ENCODE measurements at places on chromosomes 4 and X.

DNA sequence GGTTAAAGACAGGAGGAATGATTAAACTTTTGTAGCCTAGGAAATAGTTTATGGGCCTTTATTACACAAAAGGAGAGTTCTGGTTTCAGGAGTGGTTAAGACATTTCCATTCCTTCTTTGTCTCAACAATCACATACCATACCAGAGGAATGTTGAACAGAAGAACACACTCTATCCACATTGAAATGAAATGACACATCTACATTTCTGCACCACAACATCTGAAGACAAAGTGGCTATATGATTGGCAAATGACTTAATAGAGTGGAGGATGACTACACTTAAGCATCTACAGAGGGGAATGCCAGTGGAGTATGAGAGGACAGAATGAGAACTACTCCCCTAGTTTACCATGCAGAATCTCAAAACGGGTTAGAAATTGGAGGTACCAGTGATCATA, 8.0 kb downstream of the CYP2U1 start:
- no peak for DNase-seq

GRCh38 chrX:19673375-19674040, 158.2 kb upstream of the MAP3K15 start:
- DNase-seq = no peak

DNA sequence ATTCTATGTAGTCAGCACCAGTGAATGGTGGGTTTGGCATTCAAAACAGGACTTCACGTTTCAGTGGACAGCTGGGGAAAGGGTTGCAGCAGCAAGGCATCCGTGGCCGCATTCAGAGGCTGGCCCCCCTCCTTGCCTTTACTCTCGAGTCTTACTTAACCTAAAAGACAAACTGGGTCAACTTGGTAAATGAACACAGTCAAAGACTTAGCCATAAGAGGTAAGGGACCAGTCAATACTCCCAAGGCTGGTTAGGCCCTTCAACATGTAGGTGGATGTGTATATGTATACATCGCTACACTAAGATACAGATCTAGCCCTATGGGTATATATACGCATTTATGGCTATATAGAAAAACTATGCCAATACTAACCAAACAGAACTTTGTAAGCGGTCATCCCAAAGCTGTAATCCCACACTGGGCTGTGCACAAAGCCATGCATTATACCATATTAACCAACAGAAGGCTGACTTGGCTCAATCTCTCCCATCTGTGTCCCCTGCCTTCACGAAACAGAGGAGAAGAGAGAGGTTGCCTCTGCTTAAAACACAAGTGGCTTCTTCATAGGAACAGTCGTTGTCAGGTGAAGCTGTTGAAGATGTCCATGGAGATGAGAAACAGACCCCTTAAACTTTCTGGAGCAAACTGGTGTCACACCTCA, 61.9 kb downstream of the TSC22D3 start:
- DNase-seq = peak; percentile 7

GRCh38 chr4:35644591-35644990, 599.7 kb downstream of the ARAP2 start:
- DNase-seq = no peak

DNA sequence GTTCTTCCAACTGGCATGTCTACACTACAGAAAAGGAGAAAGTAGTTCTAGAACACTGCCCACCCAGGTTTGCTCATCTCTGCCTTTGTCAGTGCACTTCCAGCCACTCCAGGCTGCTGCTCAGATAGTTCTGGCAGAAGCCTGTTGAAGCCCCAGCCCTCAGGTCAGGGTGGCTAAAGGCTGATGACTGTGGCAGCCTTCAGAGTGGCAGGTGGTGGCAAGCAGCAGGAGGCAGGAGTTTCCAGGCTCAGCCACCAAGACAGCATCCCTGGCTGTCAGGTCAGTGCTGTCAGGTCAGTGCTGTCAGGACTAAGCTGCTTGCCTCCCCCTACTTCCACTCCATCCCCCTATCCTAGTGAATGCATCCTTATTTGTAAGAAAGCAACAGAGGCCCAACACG, 100.4 kb downstream of the MAMLD1 start:
- DNase-seq = no peak

DNA sequence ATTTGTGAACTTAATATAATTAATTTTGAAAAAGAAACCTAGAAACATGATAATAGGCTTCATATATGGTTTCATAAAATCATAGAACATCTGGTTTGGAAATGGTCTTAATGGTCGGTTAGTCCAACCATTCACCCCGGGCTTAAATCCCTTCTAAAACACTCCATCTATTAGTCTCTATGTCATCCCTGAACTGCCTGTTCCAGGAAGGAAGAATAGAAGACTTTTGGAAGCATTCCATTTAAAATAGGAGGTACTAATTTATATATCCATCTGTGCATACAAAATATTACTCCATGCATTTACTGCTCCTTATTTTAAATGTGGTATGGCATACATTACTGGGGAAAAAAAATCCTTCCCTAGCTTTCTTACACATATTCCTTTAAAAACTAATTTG, 262.2 kb upstream of the DDX53 start:
- no peak for DNase-seq
